WTC11 (cell line): ENCODE measurements at places on chromosomes 1 and 21.

DNA sequence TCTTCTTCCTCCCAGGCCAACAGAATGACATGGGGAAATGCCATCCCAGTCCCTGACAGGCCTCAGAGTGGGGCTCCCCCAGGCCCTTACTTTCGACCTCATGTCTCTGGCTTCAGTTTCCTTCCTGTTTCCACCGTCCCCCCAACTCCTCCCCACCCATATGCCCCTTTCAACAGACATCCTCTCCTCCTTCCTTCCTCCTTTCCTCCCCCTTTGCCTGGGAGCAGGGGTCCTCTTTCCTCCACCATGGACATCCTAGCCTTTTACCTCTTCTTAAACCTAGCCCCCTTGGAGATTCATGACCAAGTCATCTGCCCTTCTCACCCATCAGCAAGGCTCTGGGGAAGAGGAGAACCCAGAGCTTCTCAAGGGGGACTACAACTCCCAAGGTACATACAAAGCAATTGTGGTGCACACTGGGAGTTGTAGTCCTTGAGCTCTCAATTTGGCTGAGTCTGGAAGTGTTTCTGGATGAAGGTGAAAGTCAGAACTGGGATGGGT lies 4.0 kb downstream of the ZBTB7B start:
- no peak for DNase-seq

DNA sequence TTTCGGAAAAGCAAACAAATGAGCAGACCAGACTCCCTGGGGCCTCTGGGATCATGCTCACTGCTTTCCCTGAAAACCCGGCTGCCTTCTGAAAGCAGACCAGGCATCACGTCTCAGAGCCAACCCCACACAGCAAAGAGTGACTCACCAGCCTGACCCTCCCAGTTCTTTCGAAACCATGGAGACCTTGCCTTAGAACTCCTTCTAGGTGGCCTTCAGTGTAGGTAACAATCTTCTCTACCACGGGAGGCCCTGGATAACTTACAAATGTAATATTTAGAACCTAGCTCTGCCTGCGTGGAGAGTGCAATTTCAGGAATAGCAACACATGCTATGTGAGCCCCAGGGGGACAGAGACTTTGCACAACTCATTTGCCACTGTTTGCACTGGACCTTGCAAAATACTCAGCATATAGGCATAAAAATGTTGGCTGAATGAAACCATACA lies 105.2 kb downstream of the SUSD4 start:
- no peak for DNase-seq

DNA sequence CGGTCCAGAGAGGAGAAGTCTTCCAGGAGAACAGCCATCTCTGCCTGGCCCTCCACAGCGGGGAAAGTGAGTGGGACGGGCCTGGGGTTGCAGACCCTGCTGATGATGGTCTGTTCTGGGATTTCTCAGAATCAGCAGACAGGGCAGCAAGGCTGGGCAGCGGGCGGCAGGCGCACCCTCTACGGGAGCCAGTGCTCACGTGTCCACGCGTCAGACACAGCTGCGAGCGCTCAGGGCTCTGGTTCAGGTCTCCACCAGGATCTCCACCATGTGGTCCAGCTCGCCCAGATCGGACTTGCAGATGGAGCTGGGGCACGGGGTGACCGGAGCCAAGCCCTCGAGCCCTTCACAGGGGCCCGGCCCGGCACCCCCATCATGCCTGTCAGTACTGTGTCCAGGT lies 5.5 kb downstream of the CLCA4 start:
- DNase-seq: no peak

- DNase-seq: no peak
Measured at GRCh38 chr21:45076245-45076711, 1.9 kb downstream of the ADARB1 start.

- DNase-seq: no peak
Measured at GRCh38 chr1:1307261-1307922, 338 bp downstream of the ACAP3 start.

- DNase-seq: no peak
Measured at GRCh38 chr1:203136409-203137042, 9.0 kb downstream of the ADORA1 start.

GRCh38 chr1:22182715-22183114 lies 39.8 kb upstream of the WNT4 start:
- DNase-seq: no peak

- DNase-seq: no peak
Measured at GRCh38 chr1:208058756-208059155, 147.8 kb upstream of the CD34 start.

DNA sequence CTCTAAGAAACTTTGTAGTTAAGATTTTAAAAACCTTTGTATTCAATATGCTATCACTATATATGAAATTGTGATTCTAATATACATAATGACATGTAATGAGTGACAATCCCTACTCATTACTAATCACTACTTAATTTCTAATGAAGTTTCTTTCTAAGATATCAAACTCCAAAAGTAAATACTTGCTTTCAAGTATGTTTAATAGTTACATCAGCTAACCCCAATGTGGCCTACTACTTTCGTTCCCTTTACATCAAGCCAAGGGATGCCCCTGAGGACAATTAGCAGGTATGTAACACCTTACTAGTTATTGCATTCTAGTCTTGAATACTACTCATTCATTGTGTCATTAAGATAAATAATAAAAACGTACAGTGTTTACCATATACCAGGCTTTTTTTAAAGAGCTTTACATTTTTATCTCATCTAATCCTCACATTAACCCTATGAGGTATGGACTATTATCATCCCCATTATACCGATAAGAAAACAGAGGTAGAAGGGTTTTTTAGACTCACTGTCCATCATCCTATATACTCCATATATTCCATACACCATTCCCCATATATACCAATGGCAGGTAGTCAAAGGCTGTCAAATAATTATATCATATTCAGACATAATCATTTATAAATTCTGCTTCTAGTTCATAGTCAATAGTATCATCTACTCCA lies 4.2 kb downstream of the PPP1R15B start:
- DNase-seq: no peak
